ENCODE measurements at places on chromosomes 3 and 15.

- DNase-seq, result no peak
These were observed 87.5 kb upstream of the LINGO1 start for GRCh38 chr15:77720173-77720572.

DNA sequence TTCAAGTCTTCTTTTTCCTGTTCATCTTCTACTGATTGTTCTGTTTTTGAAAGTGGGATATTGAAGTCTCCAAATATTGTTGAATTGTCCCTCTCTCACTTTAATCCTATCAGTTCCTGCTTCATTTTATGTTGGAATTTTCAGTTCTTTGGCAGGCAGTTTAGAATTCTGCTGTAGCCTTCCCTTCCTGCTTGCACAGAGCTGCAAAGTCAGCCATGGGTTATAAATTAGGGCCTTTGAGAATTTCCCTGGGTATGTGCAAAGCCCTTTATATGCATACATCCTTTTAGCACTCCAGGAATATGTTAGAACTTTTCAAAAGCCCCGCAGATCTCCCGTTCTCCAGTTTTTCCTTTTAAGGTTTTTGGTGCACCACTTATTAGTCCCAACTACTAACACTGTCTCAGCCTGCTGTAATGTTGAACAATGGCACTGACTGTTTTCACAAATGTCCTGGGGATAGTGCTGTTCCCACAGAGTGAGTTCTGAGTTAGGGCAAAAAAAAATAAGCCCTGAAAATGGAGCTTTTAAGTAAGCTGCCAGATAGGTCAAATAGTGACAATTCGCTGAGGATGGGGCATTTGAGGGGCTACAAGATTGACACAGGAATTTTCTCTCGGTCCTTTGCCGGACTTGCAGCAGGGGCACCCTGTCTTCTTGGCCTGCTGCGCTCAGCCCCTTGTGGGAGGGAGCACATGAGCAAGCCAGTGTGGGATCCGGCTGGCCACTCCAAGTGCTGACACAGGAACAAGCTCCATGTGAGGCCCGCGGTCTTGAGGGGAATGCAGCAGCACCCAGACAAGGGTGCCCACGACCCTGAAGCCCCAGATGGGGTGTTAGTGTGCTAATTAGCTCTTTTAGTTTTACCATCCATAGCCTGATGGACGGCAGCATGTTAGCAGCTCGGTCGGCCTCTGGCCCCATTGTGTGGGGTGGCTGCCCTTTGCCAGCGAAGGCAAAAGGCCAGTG is 96.0 kb downstream of the VPS8 start:
- no peak for DNase-seq

DNA sequence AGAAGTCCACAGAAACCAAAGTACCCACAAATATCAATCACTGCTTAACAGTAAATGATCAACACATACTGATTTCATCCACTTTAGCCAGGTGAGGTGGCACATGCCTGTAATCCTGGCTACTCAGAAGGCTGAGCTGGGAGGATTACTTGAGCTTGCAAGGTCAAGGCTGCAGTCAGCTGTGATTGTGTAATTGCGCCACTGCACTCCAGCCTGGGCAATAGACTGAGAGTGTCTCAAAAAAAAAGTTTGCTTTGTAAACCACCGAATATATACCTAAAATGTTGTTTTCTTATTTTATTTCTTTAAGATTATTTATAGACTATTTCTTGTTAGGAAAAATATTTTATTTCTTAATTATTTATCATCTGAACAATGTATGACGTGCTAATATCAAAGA is 8.7 kb upstream of the ATP13A4 start:
- DNase-seq, result no peak

GRCh38 chr15:73751899-73752805 is 999 bp downstream of the INSYN1 start:
- DNase-seq, result no peak

- no peak for DNase-seq
These were observed 591.9 kb downstream of the ROBO1 start for GRCh38 chr3:79175870-79176269.

DNA sequence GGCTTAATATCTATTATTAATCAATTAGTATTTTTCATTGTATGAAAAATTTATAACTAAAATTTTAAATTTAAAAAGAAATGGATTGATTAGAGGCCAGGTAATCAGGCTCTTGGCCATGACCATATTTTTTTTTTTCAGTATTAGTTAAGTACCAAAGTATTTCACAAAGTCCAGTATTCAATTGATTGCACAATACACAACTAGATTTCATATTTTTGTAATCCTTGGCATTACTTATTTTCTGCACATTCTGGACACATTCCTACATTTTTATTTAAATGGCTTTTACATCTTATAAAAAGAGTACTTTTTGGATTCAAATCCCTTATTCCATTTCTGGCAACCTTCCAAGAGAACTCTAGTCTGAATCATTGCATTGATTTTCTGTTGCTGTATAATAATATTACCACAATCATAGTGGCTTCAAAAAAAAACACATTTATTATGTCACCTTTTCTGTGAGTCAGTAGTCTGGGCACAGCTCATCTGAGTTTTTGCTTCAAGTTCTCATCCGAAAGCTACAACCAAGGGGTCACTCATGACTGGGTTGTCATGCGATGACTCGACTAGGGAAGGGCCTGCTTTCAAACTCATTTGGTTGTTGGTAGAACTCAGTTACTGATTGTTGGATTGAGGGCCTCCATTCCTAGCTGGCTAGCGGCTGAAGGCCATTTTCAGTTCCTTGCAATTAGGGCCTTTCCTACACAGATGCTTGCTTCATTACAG is 90.7 kb downstream of the CNTN6 start:
- no peak for DNase-seq

GRCh38 chr3:32391643-32392535 is at the start of gene CMTM7:
CMTM7 (plus strand) TSS chr3:32391853; CDS start chr3:32391907, 54 bp downstream.
- peak; percentile 27 for DNase-seq

DNA sequence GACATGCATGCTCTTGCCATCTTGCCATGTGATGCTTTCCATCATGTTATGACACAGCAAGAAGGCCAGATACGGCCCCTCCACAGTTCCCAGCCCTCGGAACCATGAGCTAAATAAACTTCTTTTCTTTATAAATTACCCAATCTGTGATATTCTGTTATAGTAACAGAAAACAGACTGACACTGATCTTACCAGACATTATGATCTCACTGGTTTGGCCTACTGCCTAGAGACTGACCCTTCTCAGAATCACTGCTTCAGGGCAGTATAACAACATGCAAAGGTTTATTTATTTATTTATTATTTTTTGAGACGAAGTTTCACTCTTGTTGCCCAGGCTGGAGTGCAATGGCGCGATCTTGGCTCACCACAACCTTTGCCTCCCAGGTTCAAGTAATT is 14.0 kb downstream of the ZNF619 start:
- no peak for DNase-seq

Data from T-helper 17 cell (primary cell).